EH (cell line): ENCODE measurements at places on chromosomes 11 and 22.

- DNase-seq = no peak
These were observed 19.2 kb upstream of the OR56A3 start for GRCh38 chr11:5922749-5923426.

DNA sequence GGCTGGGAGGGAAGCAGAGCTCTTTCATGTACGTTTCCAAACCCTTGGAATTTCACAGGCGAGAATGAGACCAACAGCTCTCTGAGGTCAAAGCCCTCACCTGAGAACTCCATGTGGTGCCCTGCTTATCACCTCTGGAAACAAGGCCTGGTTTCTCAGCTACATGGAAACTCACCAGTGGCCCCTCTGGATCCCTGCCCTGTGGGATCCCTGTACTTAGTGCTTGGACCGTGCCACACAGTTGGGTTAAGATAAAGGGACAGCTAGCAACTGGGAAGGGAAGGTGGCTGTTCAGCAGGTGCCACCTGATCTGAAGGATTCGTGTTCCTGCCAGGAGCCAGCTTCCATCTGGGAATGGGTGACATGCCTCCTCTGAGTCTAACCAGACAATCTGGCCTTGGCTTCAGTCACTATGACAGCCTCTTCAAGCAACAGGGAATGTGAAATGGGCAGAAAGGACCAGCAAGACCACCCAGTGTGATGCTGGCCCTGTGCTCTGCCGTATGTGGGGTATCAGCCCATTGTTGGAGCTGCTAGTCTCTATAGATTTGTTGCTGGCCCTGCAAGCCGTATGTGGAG, 54.3 kb upstream of the BID start:
- no peak for DNase-seq

- no peak for DNase-seq
These were observed 16.2 kb upstream of the EIF4G2 start for GRCh38 chr11:10824888-10825287.

GRCh38 chr11:96328395-96329010, 14.5 kb downstream of the MAML2 start:
- DNase-seq = peak; percentile 76

DNA sequence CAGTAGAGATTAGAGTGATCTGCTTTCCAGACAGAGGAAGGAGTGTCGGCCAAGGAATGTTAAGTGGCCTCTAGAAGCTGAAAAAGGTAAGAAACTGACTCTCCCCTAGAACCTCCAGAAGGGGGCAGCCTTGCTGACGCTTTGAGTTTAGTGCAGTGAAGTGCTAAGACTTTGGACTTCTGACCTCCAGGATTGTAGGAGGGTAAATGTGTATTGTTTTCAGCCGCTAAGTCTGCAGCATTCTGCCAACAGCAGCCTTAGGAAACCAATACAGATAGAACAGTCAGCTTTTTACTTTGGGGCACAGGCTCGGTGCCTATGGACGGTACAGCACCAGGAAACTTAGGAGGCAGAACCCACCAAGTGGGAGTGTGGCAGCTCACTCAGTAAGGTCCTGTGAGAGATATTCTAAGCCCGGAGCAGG, 3.6 kb upstream of the TBC1D22A start:
- DNase-seq = peak; percentile 62

DNA sequence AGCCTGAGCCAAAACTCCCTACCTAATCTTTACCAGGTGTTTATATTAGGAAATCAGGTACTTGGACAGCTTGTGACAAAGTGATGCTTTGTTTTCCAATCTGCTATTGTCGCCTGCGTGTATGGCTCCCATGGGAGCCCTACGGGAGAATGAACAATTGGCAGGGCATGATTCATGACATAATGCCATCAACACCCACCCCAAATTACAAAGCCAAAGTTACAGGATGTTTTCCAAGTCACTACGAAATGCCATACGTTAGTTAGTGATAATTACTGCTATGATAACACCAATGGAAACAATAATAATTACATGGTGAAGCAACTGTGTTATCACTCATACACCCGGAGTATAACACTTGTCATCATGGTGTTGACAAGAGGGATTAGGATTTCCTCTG, 226.4 kb downstream of the FAM181B start:
- DNase-seq = no peak

DNA sequence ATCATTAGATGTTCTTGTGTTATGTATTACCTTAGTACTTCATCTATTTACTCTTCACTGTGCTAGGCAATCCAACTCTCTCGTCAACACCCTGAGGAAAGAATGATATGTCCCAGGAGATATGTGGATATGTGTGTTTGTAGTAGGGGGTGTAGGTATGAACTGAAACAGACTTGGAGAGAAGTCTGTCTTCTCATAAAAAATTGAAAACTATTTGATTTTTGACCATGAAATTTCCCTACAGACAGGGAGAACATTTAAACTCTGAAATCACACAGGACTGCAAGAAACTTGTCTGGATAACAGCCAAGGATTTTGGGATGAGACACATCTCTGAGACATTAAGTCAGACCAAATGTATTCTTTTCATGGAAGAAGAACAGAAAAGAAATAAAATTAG, 967.0 kb upstream of the FAT3 start:
- DNase-seq = no peak

DNA sequence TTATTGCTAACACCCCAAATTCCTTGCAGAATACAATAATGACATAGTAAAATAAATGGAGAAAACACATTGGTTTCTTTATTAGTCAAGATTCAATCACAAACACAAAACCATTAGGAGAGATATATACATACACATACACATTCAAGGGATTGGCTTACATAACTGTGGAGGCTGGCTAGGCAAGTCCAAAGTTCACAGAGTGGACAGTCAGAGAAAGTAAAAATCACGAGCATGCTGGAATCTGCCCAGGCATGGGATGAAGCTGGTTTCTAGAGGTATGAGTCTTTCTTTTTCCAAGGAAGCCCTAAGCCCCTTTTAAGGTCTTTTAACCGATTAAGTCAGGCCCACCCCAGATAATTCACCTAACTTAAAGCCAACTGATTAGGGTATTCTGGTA, 13.6 kb upstream of the OR56B1 start:
- DNase-seq = no peak

- DNase-seq = no peak
These were observed 32.2 kb downstream of the C22orf31 start for GRCh38 chr22:29029202-29030000.

- DNase-seq = peak; percentile 57
These were observed 91.0 kb upstream of the CARD18 start for GRCh38 chr11:105230586-105230985.

- DNase-seq = no peak
These were observed at the start of gene DRD2 for GRCh38 chr11:113475160-113475761. Gene DRD2, minus strand, starts transcription at chr11:113475398. Its CDS starts 50,747 bp downstream, at chr11:113424651.

- DNase-seq = peak; percentile 98
These were observed 4.2 kb downstream of the MRGPRF start for GRCh38 chr11:69008737-69009440.

DNA sequence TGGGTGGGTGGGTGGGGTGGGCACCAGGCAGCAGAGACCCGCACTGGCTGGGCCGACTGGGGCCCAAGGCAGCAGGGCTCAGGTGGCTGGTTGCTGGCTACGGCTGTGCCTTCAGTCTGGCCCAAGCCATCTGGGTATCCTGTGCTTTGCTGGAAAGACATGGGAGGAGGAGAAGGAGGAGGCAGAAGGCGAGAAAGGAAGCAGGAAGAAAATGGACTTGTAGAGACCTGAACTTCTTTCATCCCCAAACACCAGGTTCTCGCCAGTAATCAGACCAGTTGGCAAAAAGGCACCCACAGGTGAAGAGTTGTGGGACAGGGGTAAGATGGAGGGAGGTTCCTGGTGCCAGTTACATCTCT, 78.8 kb downstream of the IGLL1 start:
- no peak for DNase-seq

DNA sequence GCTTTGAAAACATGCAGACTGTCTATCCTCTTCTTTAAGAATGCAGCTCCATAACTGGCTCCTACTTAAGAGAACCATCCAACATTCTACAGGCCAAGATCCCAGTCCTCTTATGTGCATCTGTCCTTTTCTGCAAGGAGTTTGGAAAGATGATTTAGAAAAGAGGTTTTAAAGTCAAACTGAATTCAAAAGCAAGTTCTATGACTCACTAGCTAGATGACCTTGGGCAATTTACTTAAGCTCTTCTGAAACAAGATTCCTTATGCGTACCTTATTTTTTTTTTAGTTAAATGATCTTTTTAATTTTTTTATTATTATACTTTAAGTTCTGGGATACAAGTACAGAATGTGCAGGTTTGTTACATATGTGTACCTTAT, 29.2 kb downstream of the GUCY1A2 start:
- DNase-seq = peak; percentile 63

DNA sequence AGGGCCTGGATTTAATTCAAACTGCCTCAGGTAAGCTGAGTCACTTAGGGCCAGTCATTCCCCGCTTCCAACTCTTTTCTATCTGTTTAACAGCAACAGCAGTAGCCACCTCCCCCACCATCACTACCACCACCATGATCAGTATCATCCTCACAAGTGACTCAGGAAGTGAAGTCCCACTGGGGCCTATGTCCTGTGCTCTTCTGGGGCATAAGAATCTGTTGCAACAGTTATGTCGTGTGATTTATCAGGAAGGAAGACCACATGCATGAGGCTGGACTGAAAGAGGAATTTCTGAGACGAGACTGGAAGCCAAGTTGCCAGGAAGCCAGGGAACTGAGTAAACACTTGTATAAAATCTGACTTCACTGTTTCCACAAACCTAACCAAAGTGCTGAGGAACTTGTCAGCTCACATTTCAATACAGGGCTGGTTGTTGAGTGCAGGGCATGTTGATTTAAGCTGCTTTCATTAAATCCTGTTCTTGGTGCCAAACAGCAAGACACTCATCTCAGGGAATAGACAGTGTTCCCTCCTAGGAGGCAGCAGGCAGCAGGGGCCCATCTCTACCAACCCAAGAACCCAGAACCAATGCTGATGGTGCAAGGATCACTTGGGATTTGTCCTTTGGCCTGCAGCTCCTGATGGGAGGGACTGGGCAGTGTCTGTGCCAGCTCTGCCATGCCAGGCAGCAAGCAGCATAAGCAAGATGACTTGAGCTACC, 226.7 kb upstream of the NARS2 start:
- peak; percentile 98 for DNase-seq

DNA sequence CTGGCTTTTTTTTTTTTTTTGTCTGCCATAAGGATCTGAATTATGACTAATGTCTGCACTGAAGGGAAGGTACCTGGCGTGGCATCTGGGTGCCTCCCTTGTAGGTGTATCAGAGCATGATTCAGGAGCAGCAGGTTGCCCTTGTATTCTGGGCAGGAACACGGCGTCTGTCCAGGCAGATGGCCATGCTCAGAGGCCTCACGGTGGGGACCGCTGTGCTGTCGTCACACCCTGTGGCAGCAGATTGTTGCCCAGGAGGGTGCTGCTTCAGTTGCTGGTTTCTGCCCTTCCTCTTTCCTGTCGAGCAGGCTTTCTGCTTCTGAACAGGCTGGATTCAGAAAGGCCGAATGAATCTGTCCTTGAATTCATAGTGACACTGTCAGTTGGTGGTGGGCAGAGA, 11.0 kb downstream of the ZNRF3 start:
- DNase-seq = no peak

- DNase-seq = no peak
These were observed 5.7 kb downstream of the SLC16A8 start for GRCh38 chr22:38078046-38078840.

GRCh38 chr11:1406571-1407485, 17.1 kb downstream of the BRSK2 start:
- no peak for DNase-seq

GRCh38 chr22:26585104-26585790, 4.7 kb downstream of the TPST2 start:
- DNase-seq = peak; percentile 97

- DNase-seq = no peak
These were observed 621.2 kb downstream of the KCNA4 start for GRCh38 chr11:29395555-29396072.

DNA sequence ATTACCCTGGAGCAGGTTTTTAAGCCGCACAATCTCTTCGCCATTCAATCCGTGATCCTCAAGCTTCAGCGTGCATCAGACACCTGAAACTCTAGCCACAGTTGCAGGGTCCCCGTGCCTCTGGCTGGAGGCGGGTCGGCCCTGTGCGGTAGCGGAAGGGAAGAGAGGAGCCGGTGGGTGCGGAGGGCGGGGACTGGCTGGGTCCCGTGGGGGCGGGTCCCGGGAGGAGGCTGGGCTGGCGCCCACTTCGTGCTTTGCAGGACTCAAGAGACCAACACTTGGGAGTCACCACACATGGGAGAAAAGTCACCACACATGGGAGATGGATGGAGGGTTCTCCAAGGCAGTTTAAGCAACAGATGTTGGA, 772 bp downstream of the C22orf15 start:
- DNase-seq = no peak

GRCh38 chr11:122883646-122883979, 1.1 kb downstream of the JHY start:
- peak; percentile 88 for DNase-seq

GRCh38 chr11:83072350-83073242, 899 bp upstream of the RAB30 start:
- peak; percentile 15 for DNase-seq

DNA sequence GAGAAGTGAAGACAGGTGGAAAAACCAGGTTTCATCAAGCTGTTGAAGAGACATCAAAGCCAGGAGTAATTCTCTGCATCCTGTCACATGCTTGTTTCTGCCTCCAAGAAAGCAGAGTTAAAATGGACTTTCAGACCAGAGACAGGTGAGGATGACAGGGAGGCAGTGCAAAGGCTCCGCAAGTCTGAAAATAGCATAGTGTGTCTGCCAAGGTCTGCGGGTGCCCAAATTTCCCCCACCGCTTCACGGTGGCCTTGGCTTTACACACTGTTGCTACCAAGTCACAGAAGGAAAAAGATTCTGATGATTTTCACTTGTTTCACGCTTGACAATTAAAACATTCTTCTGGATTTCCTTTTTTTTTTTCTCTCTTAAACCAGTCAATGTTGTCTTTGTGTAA, 44.2 kb downstream of the SNX19 start:
- no peak for DNase-seq

GRCh38 chr22:25749420-25750169, 7.6 kb downstream of the MYO18B start:
- DNase-seq = no peak

DNA sequence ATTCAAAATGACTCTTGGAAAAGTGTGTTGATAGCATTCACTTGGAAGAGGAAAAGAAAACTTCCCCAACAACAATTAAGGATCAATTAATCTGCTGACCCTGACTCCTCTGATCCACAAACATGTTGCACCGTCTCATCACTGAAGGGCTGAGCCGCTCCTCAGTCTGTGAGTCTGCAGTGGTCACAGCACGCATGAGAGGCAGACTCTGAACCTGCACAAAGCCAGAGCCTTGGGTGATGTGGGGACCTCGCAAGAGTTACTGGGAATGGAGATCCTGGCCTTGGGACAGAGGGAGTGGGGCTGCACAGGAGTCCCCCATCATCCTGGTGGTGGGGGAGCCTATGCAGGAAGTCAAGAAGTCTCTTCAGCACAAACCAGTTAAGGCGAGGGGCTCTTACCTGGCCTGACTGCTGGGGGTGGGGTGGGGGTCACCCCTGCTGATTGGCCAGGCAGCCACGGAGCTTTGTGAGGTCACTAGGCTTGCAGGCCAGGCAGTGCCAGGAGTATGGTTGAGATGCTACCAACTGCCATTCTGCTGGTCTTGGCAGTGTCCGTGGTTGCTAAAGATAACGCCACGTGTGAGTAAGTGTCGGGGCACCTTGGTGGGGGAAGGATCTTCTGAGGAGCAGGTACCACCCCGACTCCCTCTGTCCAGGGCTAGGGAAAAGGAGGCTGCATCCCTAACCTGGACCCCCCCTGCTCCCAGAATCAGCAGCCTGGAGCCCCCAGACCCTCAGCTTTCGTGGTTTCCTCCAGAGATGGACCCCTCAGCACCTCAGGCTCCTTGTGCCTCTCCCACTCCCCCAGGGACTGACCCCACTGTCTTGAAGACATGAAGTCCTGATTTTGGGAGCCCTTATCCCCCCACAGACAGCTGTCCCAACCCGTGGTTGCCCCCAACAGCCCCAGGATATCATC, at the start of gene ACR:
TSS of gene ACR (plus strand) at position 477 of the 921 bp plus-strand sequence. CDS start at position 509, 32 bp downstream.
- DNase-seq = no peak

GRCh38 chr11:133382131-133382812, 150.0 kb downstream of the OPCML start:
- no peak for DNase-seq
